ENCODE measurements at places on chromosomes 16 and 17.
A peak's percentile ranks its signal among the peaks of the same experiment; 100 is the strongest.

GRCh38 chr16:23195366-23195978 is 12.9 kb downstream of the SCNN1G start:
- no peak for DNase-seq

GRCh38 chr17:57785022-57785421 is 39.9 kb upstream of the CCDC182 start:
- no peak for DNase-seq

- DNase-seq, result no peak
Observed at GRCh38 chr17:325270-326009, 27.2 kb downstream of the RPH3AL start.

GRCh38 chr16:77690416-77690815 is 31.9 kb upstream of the NUDT7 start:
- DNase-seq, result no peak

DNA sequence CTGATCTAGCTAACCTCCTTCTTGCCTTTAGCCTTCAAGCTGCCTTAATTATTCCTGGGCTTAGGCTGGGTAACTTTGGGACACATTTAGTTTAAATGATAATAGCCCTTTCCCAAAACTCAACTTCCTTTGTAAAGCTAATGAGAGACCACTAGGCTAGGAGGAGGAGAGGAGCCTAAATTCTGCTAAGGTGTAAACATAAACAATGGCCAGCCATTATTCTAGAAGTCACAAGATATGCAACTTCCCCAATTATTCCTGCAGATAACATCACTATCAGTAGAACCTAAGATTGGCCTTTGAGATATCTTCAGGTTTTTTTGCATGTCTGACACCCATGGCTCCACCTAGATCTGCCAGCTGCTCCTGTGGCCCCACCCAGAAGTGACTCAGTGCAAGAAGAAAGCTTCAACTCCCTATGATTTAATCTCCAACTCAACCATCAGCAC is 131.2 kb upstream of the FAM20A start:
- DNase-seq, result no peak

DNA sequence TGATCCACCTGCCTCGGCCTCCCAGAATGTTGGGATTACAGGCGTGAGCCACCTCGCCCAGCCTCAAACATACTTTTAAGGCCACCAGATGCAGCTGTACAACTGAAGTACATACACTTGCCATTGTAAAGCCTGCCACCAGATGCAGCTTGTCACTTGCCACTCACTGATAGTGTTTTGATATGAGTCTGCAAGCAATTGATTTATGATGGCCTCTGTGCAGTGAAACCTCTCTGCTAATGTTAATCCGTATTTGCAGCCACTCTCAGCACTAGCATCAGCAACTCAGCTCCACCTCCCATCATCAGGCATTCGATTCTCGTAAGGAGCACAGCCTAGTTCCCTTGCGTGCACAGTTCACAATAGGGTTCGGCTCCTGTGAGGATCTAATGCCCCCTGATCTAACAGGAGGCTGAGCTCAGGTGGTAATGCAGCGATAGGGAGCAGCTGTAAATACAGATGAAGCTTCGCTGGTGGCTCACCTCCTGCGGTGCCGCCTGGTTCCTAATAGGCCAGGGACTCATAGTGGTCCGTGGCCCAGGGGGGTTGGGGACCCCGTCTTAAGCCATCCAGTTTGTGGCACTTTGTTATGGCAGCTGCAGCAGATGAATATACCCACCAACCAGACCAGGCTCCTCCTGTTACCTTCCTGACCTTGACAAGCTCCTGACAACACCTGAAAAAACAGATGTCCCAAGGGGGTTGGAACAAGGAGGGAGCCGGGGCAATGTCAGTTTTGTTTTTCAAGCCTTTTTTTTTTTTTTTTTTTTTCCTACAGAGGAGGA is 1.3 kb upstream of the HERPUD1 start:
- DNase-seq, result peak; percentile 94

- DNase-seq, result no peak
Observed at GRCh38 chr17:40323391-40324381, 14.7 kb downstream of the RARA start.

DNA sequence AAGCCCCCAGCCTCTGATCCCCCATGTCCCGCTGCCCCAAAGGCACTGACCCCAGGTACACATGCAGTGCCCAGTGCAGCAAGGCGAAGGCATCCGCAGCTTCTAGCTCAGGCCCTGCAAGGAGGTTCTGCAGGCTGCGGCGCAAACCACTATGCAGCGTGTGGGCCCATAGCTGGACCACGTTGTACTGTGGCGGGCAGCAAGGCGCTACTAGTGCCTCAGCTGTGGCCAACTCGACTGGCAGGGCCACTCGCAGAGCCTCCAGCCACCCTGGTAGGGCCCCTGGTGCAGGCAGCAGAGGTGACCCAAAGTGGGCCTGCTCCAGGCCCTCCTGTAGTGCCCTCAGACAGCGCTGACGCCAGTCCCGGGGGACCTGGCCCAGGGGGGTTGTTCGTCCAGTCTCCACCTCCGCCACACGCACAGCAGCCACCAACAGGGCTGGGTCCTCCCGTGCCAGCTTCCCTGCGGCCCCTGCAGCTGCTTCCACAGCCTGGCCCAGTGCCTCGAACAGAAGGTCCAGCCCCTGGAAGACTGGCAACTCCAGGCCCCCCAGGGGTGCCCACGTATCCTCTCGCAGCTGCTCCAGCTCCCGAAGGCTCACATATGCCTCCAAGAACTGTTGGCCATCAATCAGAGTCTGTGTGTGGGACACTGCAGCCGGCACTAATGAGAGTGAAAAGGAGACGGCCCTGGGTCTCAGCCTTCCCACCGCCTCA is 2.6 kb downstream of the EXOC3L1 start:
- DNase-seq, result no peak

DNA sequence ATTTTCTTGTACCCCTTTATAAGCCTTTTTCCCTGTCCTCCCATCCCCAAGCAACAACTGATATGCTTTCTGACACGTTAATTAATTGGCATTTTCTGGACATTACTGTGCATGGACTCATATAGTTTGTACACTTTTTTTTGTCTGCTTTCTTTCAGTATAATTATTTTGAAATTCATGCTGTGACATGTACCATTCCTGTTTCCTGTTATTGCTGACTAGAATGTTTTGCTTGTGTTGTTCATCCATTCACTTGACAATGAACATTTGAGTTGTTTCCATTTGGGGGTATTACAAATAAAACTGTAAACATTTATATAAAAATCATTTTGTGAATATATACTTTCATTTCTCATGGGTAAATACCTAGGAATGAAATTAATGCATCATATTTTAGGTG is 50.6 kb downstream of the RBBP6 start:
- no peak for DNase-seq

GRCh38 chr17:66175892-66176291 is 16.0 kb downstream of the CEP112 start:
- no peak for DNase-seq

GRCh38 chr16:1960665-1961630 is 1.6 kb downstream of the NDUFB10 start:
- peak; percentile 76 for DNase-seq

GRCh38 chr17:753418-753817 is 1.4 kb upstream of the GEMIN4 start:
- no peak for DNase-seq

- DNase-seq, result no peak
Observed at GRCh38 chr16:29673501-29673900, 5.5 kb upstream of the QPRT start.

DNA sequence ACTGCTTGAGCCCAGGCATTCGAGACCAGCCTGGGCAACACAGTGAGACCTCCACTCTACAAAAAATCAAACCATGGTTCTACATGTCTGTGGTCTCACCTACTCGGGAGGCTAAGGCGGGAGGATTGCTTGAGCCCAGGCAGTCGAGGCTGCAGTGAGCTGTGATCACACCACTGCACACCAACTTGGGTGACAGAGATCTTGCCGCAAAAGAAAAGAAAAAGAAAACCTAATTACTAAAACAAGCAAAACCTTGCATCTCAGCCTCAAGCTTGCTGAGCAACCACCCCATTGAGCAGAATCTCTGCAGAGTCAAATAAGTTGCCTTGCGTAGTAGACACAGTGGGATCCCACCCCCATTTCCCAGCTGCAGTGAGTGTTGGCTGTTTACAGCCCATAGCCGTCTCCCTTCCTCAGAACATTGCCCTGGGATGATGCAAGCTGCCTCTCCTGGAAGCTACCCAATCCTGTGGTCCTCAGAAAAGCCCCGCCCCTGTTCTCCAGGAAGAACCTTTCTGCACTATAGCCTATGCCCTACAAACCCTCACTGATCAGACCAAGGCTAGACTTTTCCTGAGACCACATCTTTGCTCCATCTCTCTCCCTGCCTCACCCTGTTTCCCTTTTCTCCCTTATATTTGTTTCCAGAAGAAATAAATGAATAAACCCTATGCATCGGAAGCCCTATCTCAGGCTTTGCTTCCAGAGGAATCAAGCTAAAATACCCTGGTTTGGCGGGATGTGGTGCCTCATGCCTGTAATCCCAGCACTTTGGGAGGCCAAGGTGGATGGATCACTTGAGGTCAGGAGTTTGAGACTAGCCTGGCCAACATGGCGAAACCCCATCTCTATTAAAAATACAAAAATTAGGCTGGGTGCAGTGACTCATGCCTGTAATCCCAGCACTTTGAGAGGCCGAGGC is 16.7 kb upstream of the ERN2 start:
- no peak for DNase-seq

DNA sequence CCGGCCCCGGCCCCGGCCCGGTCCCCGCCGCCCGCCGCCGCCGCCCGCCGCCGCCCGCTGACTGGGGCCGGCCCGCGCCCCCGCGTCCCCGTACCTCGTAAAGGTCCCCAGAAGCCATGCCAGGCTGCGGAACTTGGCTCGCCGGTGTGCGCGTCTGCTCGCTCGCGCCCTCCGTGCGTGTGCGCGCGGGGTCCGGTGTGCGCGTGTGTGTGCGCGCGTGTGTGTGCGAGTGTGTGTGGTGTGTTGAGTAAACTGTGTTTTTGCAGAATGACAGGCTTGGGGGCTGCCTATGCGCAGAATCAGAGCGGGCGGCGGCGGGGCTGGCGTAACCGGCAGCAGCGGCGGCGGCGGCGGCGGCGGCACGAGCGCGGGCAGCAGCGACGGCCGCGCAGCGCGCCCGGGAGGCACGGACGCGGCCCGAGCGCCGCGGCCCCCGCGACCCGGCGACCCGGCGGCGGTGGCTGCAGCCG is 307 bp downstream of the CDYL2 start:
- DNase-seq, result no peak

GRCh38 chr17:3551189-3551588 is 6.4 kb downstream of the TRPV3 start:
- no peak for DNase-seq

DNA sequence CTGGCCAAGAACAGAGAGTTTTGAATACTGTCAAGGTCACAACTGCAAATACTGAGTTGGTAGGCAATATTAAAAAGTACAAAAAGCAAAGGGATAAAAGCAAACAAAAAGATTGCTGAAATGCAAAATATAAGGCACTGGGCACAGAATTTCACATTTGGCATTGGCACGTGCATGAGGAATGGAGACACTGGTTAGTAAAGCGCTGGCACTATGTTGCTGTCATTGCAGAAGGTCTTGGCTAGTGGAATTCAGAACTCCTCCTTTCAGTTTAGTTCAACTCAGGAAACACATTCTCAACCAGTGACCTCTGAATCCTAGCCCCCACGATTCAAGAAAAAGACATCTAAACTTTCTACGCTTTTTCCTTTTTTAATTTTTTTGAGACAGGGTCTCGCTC is 111.8 kb upstream of the PSMD7 start:
- no peak for DNase-seq

DNA sequence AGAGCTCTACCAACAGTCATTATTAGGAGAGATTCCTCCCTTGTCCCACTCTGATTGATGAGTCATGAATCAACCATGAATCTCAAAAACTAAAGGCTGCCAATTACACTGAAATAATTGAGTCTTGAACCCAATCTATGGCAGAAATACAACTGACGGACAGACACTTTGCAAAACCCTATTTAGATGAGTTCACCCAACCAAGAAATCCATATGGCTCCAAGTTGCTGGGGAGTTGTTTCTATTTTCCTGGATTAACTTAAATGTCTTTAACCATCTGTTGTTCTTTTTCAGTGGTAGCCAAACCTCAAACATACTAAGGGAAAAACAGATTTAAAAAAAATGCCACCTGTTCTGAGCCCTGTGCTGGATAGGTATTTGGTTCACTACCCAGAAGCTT is 151.0 kb downstream of the SHISA9 start:
- peak; percentile 75 for DNase-seq

DNA sequence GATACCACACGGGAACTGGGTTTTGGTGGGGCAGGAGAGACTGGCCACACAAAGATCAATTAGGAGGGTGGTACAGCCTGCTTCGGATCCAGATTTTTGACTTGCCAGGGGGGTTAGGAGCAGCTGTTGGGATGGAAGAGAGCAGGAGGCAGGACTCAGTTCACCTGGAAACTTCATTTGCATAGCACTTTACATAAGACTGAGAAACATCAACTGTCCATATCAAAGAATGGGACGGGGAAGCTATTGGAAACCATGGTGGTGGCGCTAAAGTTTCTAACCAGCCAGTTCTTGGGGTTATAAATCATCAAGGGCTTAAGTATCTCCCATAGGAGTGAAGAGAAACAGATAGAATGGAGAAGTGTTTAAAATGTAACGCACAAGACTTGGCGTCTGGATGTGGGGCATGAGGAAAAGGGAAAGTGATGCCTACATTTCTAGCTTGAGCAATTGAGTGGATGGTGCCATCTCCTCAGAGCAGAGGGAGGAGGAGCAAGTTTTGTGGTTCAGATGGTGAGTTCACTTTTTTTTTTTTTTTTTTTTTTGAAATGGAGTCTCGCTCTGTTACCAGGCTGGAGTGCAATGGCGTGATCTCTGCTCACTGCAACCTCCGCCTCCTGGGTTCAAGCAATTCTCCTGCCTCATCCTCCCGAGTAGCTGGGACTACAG is 6.4 kb upstream of the SRCAP start:
- no peak for DNase-seq

DNA sequence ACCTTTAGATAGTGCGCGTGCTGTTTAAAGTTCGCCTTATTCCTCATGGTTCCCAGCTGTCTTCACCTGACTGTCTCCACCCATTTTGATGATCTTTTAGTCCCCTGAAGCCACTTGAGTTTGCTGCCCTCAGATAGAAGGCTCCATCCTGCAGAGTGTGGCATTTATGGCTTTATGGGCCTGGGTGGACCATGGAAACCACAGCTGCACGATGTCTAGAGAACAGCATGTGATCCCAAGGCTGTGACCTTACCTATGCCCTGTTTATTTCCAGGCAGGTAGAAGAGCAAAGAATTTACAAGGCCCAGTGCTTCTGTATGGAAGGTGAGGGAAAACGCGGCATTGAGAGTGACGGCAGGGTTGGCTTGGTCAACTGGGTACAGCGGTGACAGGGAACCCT is 356.9 kb downstream of the SLC39A11 start:
- no peak for DNase-seq

GRCh38 chr17:79891113-79891730 is 52.0 kb upstream of the CBX4 start:
- DNase-seq, result no peak
